ENCODE measurements at places on chromosomes 6 and 20.

GRCh38 chr20:8658103-8658502, 410.8 kb upstream of the PLCB4 start:
- DNase-seq, result no peak

- DNase-seq, result no peak
Measured at GRCh38 chr6:90083891-90084290, 189.6 kb downstream of the GJA10 start.

DNA sequence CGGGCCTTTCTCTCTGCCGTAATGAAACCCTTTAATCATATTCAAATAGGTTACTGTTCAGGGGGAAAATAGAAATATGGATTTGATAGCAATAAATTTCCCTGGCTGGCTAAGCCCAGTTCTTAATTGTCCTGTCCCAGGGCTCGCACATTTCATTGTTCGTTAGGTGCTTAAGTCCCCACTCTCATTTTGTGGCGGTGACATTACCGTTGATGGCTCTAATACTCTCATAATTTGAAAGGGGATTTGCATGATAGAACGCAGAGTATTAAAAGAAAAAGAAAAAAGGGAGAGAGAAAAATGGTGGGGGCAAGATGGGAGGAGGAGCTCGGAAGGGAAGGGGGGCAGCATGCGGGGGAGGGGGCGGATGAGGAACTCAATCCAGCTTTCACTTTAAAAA, 79.1 kb upstream of the FOXP4 start:
- no peak for DNase-seq

GRCh38 chr20:15759594-15759993, 813.7 kb downstream of the KIF16B start:
- no peak for DNase-seq

GRCh38 chr6:152232501-152233151, 404.5 kb downstream of the SYNE1 start:
- no peak for DNase-seq

GRCh38 chr6:126153661-126154060, 167.3 kb downstream of the TRMT11 start:
- no peak for DNase-seq
